ENCODE measurements at places on chromosomes 12 and 14.

- no peak for DNase-seq
Measured at GRCh38 chr12:13175499-13175898, 21.0 kb upstream of the EMP1 start.

DNA sequence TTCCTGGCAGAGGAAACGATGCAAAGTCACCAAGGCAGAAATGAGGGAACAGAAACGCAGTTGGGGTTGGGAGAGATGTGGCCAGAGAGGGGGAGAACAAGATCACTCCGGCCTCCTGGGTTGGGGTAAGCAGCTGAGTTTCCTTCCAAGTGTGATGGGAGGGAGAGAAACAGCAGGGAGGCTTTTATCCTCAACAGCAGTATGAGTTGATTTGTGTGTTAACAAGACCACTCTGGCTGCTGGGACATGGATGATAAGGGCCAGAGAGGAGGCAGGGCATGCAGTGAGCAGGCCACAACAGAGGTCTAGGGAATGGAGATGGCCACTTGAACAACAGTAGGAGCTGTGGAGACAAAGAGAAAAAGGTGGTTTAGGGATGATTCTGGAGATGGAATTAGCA lies 66.8 kb downstream of the GLRX5 start:
- no peak for DNase-seq

- DNase-seq: no peak
Measured at GRCh38 chr14:20400965-20401593, 12.2 kb downstream of the TEP1 start.

- no peak for DNase-seq
Measured at GRCh38 chr12:13628067-13628466, 353.3 kb downstream of the GRIN2B start.

GRCh38 chr14:61430066-61430757 lies 108.8 kb downstream of the PRKCH start:
- no peak for DNase-seq

- no peak for DNase-seq
Measured at GRCh38 chr14:63752449-63753169, 24.7 kb upstream of the SGPP1 start.

DNA sequence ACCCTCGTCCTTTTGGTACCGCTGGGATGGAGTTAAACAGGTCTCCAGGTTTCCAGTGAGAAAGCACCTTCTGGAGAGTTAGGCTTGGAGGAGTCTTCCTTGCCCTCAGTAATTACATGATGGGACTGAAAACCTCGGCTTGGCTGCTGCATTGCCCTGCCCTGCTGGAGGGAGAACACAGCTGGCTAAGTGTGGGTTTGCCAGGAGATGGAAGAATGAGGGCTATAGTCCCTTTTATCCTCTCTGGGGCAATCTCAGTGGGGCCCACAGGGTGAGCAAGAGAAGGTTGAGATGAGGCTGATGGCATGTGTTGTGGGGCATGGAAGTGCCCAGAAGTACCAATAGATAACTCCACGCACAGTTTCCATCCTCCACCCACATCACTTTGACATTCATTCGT lies 23.2 kb upstream of the MEG3 start:
- DNase-seq: no peak

- DNase-seq: no peak
Measured at GRCh38 chr12:30030693-30031374, 247.1 kb upstream of the TMTC1 start.

DNA sequence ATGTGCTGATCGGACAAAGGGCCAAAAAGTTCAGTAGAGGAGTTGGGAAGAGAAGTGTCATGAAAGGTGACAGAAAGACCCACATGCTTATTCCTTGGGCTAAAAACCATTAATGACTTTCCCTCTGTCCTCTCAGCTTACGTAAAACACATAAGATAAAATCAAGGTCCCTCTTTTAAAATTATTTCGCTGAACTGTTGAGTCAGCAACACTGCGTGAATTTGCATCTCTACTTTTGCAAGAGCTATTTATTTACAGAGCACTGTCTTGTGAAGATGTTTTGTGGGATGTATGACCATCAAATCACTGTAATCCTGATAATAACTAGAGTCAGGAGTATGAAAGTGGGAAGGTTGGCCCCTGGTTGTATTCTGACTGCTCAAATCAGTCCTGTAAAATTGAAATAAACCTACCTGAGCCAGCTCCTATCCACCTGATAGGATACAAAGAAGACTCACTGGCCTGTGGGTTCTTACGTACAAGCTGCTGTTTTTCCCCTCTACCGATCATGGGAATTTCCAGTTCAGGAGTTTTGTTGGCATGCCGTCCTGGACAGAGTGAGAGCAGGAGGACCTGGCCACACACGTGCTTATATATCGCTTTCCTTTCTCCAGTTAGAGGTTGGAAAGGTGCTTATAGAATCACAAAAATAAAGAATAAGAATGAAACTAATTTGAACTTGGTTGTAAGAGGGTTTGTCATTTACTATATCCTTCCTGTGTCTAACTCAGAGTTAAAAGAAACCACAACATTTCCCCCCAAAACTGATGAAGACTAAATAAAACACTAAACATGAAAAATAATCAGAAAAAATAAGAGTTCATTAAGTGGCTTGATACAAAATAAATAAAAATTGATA lies 42.9 kb downstream of the IFNG-AS1 start:
- DNase-seq: no peak

- DNase-seq: no peak
Measured at GRCh38 chr12:34526946-34527345, 504.6 kb downstream of the ALG10 start.

DNA sequence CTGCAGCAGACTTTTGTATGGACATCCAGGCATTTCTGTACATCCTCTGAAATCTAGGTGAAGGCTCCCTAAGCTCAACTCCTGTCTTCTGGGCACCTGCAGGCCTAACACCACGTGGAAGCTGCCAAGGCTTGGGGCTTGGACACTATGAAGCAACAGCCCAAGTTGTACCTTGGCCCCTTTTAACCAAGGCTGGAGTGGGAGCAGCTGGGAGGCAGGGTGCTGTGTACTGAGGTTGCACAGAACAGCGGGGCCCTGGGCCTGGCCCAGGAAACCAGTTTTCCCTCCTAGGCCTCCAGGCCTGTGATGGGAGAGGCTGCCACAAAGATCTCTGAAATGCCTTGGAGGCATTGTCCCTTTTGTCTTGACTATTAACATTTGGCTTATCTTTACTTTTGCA lies 214.4 kb upstream of the LRIG3 start:
- no peak for DNase-seq

DNA sequence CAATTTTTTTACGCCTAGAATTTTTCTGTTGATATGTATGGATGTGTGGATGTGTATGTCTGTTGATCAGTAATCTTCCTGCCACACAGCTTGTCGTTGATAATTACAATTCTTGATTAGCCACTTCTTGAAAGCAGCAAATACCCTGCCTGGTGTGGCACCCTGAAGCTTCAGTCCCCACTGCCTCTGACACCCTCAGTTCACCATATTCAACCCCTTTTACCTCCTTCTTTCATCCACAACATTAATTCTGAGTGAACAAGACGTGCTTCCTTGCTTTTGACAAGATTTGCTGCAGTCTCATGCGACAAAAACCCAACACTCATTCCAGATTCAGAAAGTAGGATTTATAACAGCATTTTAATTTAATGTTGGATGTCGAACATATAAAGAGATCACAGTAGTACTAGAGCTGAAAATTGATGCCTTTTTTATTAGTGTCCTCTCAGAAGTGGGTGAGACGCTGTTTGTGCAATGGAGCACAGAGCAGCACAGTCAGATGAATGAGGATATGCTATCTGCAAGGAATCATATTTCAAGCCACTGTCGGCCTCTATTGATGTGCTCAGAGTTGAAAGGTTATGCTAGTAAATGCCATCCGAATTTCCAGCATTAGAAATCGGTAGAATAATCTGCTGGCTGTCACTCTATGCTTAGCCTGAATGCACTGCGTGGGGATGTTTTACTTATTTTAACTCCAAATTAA lies 383.7 kb downstream of the EGLN3 start:
- no peak for DNase-seq

DNA sequence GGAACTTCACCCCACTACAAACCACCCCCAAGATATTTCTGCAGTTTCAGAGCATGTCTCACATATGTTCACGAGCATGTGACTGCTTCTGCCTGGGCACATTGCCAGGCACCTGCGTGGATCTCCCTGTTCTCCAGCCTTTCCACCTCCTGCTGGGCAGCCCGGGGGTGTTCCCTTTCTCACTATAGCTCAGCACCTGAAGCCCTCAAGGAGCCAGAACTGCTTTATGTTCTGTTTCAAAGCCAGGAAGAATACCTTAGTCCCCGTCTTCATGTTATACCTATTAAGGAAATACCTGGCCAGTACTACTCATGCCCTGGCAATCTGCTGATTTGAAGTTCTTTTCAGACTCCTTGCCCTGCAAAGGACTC lies 4.2 kb upstream of the FGF6 start:
- DNase-seq: no peak

DNA sequence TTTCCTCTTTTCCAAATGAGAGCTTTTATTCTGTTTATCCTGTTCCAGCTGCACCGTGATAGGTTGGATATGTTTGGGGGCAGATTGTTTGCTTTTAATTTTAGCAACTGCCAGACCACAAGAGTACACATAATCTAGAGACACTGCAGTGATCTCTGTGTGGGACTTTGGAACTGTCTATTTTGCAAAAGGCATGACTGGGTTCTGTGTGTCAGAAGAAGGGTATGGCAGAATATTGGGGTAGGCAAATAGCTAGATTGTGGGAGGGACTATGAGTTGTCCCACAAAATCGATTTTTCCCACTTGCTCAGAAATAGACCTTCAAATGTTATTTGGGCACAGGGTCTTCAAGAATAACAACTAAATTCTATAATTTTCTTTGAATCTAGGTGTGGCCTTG lies 275.9 kb upstream of the KITLG start:
- DNase-seq: no peak

GRCh38 chr12:25322918-25323531 lies 72.3 kb upstream of the KRAS start:
- DNase-seq: no peak

DNA sequence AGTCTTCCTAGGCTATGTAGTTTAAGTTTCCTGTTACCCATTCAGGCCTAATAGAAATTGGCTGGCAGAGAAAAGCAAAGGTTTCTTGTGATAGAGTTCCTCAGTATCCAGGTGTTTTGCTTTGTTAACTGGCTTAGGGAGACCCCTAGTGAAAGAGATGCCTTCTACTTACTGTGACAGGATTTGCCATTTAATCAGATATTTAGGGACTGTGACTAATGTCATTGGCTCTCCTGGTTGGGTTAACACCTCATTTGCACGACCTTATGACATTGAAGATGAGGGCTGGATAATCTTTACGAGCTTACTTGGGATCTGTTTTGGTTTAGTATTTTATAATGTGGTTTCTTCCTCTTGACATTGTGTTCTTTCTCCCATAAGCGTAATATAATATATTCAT lies 5.8 kb downstream of the MON2 start:
- no peak for DNase-seq

DNA sequence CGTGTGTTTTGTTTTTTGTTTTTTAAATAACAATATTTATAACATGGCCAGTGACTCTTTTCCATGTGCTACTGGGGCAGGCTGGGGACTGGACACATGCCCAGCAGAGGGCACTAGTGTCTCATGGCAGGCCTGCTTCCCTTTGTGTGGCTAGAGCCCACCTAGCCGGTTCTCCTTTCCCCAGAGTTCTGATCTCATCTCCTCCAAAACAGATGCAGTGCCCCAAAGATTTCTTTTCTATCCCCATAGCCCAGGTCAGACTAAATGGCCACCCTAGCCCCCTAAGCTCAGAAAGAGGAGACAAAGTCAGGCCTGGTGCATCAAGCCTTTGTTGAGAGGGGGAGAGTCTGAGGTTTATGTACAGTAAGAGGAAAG lies 21.2 kb downstream of the PRPF40B start:
- DNase-seq: no peak

GRCh38 chr14:54830650-54831049 lies 72.0 kb downstream of the GCH1 start:
- DNase-seq: no peak

- no peak for DNase-seq
Measured at GRCh38 chr12:85711735-85712390, 124.3 kb downstream of the RASSF9 start.

DNA sequence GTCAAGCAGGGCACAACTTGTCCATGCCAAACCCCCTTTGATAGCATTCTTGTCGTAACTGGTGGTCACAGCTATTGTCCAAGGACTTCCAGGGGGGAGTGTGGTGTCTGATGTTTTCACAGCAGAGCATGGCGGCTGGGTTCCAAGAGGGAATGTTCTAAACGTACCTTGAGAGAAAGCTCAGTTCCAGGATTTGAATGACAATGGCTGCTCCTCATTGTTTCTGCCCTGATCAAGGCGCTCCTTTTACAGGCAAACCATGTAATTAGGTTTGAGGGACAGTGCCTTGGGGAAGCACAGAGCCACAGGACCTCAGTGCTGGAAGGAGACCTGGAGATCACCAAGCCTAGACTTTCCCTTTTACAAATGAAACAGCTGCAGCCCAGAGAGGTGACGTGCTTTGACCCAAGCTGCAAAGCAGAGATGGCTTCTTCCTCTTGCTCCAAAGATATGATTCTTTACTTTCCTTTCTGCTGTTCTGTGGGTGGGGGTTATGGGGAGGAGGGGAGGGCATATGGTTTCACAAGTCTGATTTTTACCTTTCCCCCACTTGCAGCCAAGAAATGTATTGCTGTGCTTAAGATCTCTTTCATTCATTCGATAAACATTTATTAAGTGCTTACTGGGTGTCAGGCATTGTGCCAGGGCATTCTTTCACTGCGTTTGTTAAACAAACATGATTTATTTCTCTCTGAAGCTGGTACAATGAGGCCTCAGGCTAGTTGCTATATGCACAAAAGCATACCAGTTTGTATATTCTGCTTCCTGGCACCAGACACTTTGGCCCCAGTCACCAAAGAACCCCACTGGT lies 172.8 kb downstream of the KTN1 start:
- DNase-seq: peak; percentile 9

GRCh38 chr12:10936506-10936905 lies 2.6 kb downstream of the TAS2R14 start:
- DNase-seq: no peak

DNA sequence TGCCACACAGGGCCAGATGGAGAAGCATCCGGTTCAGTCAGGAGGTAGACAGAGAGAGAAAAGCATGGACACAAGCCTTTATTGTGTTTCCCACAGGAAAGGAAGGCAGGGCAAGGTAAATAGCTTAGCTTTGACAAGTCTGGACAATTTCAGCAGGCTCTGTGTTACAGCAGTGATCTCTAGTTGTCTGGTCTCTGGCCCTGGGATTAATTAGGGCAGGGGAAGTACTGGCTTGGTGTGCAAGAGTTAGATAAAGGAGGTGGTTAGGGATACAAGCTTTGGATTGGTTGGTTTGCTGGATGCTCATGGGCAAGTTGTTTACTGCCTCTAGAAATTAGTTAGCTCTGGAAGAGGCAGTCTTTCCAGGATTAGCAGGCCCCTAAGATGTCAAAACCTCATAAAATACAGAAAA lies 15.1 kb upstream of the NGDN start:
- no peak for DNase-seq

GRCh38 chr12:76266797-76267196 lies 81.4 kb downstream of the BBS10 start:
- DNase-seq: peak; percentile 65
